8988T (cell line): ENCODE measurements at places on chromosomes 7 and 10.

- no peak for DNase-seq
Observed at GRCh38 chr10:1158066-1158465, 101.9 kb downstream of the WDR37 start.

GRCh38 chr10:47261556-47261955 lies 38.4 kb upstream of the GDF10 start:
- DNase-seq: no peak

GRCh38 chr7:80752954-80753690 lies 114.7 kb downstream of the CD36 start:
- no peak for DNase-seq

GRCh38 chr7:100822236-100823139 lies 4.8 kb downstream of the EPHB4 start:
- DNase-seq: no peak

DNA sequence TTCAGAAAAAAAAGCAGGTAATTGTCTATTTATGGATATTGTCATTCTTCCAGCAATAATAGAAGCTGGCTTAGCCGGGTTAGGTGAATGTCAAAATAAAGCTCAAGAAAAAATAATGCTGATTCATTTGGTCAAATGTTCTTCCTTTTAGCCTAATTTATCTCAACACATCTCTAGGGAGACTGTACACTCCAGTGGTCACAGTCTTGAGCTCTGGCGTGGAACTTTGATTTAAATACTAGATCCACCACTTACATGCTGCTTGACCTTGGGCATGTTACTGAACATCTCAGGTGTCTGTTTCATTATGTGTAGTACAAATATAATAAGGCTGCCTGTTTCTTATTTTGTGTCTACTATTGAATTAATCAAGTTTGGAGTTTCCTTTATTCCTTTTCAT lies 22.0 kb downstream of the PRTFDC1 start:
- DNase-seq: no peak

DNA sequence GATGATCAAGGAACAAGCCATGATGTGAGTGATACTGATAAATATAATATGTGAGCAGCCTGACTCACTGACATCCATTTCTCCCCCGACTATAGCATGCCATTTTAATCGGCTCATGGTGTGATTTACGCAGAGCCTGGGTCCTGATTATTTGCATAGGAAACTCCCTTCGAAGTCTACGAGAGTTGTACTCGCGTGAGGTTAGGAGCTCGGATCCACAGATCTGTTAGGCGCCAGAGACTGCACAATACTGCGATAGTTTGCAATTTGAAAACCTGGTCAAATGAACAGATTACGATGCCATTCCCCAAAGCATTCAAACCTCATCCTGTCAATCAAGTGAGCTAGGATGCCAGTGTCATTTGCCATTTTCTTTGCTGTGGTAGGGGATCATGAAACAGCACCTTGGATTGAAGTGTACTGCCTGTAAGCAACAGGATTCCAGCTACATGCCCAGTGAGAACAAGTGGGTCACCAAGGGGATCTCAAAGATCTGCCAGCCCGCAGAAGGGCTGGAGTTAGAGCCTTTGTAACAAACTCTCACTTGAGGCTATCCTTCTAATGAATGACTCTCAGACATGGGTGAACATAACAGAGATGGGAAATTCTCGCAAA lies 158.3 kb downstream of the FRMD4A start:
- no peak for DNase-seq

- no peak for DNase-seq
Observed at GRCh38 chr7:8628656-8629055, 195.2 kb downstream of the NXPH1 start.

DNA sequence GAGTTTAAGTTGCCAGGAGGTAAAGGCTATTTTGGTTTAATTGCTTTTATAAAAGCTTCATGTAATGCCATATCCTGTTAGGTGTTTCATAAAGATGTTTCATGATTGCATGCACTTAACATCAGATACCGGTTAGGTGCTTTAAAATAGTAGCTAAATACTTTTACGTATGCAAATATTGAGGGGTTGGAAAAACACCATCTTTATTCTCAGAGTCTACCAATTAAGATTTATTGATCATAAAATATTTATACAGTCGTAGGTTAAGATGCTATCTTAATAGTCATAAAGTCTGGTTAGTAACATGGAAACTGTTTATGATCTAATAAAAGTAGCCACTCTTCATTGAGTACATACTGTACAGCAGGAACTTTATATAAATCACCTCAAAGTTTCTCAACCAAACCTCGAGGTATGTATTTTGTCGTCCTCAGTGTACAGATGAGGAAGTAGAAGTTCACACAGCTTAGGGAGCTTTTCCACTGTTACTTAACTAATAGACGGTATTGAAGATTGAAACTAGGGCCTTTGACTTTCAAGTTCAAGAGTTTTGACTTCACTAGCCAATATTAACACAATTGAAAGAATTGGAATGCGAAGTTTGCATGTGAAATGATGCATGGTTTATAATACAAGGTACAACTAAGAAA lies 897.1 kb downstream of the GATA3 start:
- no peak for DNase-seq

GRCh38 chr10:49076741-49077521 lies 38.4 kb downstream of the VSTM4 start:
- DNase-seq: no peak

DNA sequence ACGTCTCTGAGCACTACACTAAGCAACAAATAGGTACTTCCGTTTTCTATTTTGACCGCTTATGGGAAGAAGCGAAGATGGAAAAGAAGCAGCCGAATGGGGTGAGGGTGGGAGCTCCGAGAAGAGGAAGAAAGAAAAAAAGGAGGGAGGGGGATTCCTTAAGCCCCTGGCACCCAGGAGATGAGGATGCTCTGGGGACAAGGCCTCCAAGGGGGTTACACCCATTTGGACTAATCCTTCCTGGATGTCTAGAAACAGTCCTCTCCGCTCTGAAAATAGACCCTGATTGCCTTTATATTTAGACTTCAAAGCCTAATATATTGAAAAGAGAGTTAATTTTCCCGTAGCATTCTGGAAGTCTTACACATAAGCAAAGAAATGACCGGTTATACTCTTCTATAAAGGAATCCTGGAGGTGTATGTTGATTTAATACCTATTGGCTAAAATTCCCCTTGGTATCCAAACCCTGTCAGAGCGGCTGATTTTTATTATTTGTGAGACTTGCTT lies 676 bp upstream of the HTR7 start:
- DNase-seq: no peak

DNA sequence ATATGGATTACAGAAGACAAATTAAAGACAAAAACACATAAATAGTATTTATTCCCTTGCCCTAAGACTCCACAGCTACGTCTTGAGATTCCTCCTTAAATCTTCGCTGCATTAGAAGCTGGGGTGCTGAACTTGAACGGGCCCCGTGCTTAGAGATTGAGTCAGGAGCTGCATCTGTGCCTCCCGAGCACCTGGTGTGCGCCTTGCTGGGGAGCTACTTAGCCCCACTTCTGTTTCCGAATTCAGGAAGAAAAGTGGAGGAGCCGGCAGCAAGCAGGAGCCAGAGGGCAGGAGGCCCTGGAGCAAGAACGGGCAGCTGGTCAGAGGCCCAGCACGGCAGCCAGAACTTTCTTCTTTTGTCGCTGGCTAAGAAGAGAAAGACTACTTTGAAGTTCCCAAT lies 30.4 kb upstream of the RNF32 start:
- DNase-seq: no peak

DNA sequence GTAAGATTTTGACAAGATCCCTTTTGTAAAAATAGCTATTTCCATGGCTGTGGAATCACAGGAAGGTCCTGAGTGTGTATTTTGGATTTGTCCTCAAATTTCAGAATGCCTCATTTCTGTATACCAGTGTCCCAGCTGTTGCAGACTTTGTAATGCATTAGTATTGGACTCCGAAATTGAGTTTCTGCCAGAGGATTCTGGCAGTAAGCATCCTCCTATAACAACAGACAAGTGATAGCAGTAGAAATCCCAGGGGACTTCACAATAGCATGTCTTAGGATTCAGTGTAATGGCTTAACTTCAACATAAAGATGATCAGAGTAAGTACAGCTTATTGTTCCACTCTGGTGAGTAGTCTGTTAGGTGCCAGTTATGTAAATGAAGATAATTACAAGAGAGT lies 104.6 kb downstream of the FOXP2 start:
- no peak for DNase-seq

GRCh38 chr7:128030654-128031611 lies at the start of gene LRRC4:
LRRC4 (minus strand) TSS chr7:128031437; CDS start chr7:128030640, 797 bp downstream.
- no peak for DNase-seq

DNA sequence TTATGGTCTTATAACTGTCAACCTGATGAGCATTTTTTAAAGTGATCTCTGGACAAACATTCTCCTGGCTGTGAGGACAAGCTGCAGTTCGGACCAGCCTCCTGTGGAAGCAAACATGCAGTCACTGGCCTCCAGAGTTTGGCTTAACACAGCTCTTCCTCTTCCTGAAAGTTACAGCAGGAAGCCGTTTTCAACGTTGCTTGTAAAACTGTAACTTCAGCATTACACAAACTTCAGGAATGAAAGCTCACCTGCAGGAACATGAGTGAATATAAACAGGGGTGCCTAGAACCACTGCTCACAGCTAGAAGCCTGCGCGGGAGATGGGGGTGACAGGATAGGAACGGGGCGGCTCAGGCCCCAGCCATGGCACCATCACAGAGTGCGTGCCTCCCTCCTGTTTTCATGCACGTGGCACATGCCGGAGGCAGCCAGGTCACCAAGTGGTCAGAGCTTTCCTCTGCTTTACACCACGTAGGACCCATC lies 292.9 kb upstream of the PITRM1 start:
- no peak for DNase-seq

- no peak for DNase-seq
Observed at GRCh38 chr7:86933295-86933845, 126.1 kb downstream of the ELAPOR2 start.

DNA sequence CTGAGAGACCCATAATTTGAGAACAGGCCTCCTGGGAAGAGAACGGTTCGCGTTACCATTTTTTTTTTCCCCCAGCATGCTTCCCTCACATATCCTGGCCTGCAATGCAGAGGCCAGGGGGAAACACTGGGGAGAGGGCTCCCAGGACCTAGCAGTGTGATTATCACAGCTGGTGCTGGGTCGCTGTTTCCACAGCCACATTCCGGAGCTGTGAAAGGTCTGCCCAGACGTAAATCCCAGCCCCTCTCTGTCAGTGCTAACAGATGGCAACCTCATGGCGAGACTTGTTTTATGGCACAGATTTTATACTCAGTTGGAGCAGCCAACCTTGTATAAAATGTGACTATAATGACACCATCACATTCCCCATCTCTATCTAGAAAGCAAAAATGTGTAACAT lies 150.5 kb downstream of the PLXDC2 start:
- no peak for DNase-seq

- no peak for DNase-seq
Observed at GRCh38 chr10:96044736-96045135, 1.4 kb downstream of the CCNJ start.

DNA sequence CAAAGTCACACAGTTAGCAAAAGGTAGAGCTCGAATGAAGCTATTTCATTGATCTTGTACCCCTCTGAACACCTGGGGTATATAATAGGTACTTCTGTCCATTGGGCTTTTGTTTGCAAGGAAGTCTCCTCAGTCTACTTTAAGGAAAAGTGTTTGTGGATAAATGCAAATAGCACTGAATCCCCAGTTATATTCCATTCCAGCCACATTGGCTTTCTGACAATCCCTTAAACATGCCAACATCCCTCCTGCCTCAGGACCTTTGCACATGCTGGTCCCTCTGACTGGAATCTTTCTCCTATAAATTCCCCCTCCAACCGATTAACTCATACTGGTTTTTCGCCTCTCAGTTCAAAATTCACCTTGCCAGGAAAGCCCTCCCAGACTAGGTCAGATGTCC lies 17.1 kb downstream of the DUSP5 start:
- no peak for DNase-seq

GRCh38 chr7:25375805-25376600 lies 147.7 kb upstream of the NPVF start:
- DNase-seq: no peak

DNA sequence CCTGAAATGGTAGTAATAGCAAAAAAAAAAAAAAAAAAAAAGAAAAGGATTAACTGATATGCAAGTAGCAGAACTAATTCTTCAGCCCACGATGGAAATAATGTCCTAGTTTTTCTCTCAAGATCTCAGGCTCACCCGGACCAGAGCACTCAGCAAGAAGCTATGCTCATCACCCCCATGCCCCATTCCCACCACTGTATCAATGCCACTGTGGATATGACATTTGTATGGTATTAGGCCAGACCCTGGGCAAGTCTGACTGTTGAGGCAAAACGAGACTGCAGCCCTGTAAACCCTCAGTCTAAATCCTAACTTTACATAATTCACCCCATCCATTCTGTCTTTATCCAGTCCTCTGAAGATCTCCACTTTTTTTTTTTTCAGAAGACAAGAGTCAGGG lies 186.1 kb upstream of the KLF14 start:
- DNase-seq: no peak

DNA sequence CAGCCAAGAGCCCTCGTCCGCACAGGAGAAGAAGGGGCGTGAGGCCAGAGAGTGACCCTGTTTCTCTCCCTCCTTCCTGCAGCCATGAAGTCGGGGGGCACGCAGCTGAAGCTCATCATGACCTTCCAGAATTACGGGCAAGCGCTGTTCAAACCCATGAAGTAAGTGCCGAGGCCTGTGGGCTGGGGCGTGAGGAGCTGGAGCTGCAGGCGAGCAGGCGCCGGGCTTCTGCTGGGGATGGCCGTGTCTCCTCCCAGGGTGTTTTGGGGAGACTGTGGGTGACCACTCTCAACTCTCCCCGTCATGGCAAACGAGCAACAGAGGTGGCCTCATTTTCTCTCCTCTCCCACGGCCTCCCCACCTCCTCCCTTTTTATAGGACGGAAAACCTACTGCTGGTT lies 16.4 kb downstream of the FAM20C start:
- no peak for DNase-seq

DNA sequence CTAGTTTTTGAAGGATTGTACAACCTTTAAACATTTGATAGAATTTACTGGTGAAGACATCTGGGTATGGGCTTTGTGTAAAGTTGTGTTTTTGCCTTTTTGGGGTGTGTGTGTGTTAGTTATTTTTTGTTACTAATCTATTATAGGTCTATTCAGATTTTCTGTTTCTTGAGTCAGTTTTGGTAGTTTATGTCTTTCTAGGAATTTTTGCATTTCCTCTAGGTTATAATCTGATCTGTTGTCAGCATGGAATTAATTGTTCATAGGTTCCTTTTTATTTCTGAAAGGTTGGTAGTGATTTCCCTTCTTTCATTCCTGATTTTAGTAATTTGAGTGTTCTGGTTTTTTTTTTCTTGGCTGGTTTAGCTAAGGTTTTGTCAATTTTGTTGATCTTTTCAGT lies 17.7 kb downstream of the SEPTIN7 start:
- no peak for DNase-seq

DNA sequence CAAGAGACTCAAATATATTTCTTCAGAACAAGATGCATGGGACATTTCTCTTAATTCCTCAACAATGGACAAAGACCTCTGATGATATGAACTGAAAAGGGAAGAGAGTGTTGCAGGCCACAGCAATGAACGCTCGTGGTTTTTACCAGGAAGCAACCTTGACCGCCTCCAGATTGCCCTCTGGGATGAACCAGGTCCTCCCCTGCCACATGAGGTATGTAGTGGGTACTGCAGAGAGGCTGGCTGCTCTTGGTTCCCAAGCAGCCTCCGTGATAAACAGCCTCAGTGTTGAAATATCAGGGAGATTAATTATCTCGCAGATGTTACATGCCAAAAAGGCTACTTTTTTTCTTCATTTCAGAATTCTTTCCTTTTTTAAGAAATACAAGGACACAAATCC lies 338.8 kb downstream of the ELMO1 start:
- DNase-seq: no peak

GRCh38 chr10:97261656-97262055 lies 30.8 kb downstream of the ARHGAP19 start:
- DNase-seq: no peak
